ENCODE measurements at places on chromosomes 4 and X.
A peak's percentile ranks its signal among the peaks of the same experiment; 100 is the strongest.

DNA sequence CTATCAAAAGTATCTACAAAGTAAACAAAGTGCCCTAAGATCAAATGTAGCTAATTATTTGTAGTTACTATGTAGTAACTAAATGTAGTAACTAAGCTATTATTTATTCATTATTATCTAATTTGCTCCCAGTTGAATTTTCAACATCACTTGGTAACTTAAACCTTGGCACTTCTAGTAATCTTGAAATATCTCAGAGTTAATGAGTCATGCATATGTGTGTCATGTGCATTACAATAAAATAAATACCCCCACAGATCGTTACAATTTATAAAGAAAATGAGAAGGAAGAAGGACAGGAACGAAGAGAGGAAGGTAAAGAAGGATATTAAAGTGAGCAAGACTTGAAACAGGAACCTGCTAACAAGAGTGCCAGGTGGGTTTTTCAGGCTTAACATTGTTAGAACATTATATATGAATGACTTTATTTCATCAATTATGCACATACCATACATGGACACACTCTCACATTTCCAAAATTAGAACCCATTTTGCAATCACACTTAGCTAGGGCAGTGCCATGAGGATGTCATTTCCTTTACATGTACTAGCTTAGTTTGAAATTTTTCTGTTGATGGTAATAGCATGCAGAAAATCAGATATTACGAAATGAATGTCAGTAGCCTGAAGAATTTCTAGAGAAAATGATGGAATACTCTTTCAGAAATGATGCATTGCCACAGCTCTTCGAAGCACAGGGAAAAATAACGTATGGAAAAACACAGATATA, 1670.4 kb upstream of the AGA start:
- DNase-seq: no peak

DNA sequence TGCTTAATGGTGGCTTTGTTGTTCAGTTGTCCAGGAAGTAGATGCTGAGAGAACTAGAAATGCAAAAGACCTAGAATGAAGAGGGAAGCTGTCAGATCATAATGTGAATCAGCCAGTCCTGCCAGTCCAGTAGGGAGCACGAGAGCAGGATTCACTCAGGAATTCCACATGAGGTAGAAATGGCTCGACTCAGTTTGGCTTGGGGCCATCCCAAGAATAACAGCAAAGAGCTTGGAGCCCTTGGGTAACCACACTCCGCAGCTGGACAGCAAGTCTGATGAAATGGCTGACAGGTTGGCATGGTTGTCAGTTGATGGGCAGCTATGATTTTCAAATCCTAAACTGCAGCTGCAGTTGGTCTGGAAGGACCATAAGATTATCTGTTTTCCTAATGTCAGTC, 44.5 kb upstream of the WDR1 start:
- DNase-seq: no peak

- DNase-seq: no peak
Measured at GRCh38 chrX:23381099-23382087, 46.7 kb downstream of the PTCHD1 start.

GRCh38 chr4:153223930-153224329, 19.7 kb downstream of the TRIM2 start:
- DNase-seq: no peak

DNA sequence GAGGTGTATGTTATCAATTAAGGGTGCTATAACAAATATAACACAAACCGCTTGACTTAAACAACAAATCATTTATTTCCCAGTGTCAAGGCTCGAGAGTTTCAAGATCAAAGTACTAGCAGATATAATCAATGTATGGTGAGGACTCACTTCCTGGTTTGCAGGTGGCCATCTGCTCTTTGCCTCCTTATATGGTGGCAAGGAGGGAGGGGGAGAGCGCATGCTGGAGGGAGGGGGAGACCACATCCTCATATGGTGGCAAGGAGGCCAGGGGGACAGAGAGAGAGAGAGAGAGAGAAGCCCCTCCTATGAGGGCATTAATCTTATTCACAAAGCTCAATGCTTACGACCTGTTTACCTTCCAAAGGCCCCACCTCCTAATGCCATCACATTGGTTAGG, 372.3 kb upstream of the SPOCK3 start:
- DNase-seq: no peak

GRCh38 chr4:189176002-189176401, 764.7 kb upstream of the FRG1 start:
- DNase-seq: no peak

- DNase-seq: no peak
Measured at GRCh38 chr4:36323816-36324419, 42.5 kb downstream of the DTHD1 start.

DNA sequence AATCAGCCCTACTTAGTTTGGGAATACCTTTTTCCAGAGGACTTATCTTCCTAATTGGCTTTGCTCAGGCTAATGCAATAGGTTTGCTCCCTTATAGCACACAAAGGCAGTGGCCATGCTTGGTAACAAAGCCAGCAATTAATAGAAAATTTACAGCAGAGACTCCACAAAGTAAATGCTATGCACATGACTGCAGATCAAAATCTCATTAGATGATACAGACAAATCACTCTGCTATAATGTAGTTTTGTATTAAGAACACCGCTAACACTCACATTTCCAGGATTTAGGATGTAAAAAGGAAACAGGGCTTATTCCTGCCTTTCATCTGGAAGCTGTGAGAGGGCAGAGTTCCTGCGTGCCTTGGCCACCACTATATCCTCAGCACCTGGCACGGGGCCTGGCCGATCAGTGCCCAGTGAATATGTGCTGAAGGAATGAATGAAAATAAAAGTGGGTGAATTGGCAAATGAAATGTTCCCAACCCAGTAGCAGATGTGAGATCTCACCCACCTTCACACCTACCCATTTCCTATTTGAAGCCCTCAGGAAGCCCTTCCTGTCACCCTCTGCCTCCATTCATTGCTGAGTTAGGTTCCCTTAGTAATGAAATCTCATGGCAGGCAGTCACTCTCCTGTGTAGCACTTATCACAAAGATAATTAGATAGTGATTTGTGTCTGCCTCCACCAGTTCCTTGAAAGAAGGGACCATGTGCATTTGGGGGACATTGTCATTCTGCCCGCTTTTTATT, 5.1 kb downstream of the SEPTIN6 start:
- no peak for DNase-seq

DNA sequence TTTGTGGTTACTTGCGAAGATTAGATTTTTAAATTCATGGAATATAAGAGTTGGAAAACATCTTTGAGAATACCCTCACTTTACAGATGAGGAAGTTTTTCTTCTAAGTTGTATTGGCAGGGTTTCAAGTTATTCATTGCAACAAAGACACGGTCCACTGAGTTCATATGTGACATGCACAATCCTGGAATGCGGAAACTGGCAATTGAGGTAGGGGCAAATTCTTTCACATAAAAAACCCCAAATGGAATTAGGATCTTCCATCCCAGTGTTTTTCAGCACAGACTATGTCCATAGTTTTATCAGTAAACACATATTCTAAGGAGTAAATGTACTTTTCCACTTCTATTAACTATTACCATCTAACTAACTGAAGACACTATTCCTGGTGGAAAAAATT, 81.8 kb upstream of the NAP1L5 start:
- DNase-seq: no peak

- no peak for DNase-seq
Measured at GRCh38 chr4:96145601-96146000, 305.7 kb downstream of the PDHA2 start.

DNA sequence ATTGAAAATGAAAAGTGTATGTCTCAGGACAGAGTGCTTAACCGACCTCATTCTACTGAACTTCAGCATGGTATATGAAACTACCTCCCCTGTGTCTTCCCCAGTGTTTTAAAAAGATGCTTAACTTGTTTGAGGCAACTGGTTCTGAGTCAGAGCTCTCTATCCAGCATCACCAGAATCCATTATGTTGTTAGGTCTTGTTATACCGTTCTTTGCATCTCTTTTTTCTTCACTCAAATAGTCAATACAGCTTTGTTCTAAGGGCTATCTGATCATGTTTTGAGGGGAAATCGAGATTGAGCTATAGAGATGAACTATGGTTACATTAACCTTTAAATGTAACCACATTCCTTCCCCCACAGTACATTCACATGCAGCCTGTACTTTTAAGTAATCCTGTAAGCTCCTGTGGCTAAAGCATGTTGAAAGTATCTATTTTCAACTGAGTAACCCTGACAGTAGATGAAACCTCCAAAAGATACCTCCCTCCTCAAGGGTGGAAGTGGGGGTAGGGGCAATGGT, 514.4 kb downstream of the RPA4 start:
- DNase-seq: no peak

DNA sequence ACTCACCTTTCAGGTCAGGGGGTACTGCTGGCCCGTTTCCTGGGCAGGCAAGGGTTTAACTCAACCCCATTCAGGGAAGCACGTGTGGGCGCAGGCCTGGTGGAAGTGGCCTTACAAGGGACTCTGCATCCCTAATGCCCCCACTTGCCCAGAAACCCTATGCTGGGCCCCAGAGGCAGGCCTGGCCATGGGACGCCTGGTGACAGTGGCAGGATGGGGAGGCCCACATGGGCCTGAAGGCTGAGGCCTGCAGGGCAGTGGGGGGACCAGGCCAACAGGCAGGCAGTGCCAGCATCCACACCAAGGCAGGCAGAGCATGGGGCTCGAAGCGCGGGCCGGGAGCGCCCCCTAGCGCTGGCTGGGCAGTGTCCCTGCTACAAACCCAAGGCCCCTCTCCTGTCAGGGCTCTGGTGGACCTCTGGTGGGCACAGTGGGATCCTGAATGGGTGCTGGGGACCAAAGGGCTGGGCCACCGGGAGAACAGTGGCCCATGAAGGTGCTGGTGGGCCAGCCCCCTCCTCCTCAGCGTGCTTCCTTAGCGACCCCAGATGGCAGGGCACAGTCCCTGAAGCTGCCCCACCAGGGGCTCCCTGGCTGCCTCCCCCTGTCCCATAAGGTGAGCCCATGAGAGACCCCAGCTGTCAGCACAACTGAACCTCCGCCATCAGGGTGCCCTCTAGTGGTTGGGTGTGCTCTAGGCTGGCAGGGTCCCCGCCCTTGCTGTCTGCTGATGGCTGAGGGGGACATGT, 16.8 kb downstream of the FGFR3 start:
- no peak for DNase-seq

DNA sequence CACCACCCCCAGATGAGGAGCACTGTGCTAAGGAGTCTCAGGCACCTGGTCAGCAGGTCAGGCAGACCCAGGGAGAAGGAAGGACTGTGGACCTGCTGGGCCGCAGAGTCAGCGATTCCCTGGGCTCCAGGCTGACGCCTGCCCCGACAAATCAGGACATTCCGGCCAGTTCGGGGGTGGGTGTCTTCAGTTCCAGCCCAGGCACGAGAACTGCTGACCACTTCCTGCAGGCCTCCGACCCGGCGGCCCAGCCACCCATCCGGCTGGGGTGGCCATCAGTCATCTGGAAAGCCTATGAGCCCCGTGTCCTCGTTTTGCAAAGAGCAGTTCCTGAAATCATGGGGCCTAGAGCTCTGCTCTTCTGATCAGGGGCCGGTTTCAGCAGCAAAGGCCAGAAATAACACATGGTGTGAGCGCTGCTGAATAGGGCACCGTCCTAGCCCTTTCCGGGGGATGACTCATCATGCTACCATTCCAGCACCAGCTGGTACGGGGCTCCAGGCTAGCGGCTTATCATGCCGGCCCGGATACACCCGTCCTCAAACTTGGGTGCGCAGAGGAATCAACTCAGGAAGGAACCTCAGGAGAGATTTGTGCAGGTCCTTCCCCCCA, 7.8 kb upstream of the SH3TC1 start:
- no peak for DNase-seq

DNA sequence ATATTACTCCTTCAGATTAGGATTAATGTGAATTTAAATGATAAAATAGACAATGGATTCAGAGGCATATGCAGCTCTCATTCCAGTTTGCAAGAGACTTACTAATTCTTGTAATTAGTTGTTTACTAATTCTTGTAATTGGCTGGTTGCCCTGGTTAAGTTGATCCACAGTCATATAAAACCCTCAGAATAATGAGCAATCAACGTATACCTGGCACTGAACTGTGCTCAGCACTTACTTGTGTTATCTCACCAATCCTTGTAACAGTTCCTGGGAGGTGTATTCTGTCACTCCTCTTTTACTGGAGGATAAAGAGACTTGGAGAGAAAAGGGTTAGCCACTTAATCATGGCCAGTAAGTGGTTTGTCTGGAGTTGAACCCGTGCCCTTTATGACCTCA, 10.5 kb downstream of the HERC5 start:
- peak; percentile 59 for DNase-seq

DNA sequence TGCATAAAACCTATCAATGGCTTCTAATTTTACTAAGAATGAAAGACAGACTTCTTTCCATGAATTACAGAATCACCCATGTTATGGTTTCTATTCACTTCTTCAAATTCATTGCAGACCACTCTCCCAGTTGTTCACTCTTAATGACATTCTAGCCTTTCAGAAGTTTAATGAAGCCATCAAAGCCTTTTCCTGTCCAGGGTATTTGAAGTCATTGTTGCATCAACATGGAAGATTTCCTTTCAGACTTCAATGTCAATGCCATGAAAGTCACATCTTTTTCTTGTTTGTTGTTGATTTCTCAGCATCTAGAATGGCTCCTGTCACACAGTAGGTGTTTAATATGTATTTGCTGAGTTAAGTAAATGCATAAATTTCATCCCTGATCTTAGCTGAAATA, 48.1 kb upstream of the ARSJ start:
- no peak for DNase-seq

DNA sequence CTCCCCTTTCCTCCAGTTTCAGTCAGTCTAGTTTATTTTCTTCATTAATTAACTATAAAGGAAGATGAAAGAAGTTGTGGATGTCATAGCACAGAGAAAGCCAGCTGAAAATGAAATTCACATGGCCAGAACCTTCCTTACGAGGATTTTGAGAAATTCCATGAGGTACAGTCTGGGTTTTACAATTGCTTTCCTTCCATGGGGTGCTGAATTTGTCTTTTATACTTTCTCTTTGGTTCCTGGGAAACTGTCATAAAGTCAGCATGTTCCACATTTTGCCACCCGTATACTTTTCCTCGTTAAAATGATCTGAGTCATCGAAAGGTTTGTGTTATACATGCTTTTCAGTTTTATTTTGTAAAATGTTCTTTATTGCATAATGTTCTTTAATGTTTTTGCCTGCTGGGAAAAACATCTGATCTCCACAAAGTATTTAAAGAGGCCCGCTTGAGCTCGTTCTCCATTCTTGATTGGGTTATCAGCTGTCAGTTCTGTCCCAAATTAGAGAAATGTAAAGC, 78.1 kb upstream of the CLDN34 start:
- no peak for DNase-seq

- no peak for DNase-seq
Measured at GRCh38 chr4:5784960-5785611, 74.1 kb downstream of the EVC start.

DNA sequence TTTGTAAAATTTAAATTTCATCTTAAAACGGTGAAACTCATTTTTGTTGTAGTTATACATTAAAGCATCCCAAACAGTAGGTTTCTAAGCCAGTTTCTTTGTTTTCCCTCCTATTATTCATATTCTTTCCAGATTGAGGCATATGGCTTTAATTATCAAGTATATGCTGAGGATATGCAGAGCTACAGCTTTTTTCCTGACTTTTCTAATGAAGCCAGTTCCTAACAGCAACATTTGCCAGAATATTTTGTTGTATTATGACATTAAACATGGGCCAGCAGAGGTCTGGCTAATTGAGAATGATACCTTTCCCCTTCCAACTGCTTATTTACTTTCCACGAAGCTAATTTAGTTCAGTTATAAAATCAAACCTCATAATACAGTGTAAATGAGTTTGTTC, 75.3 kb downstream of the SLIT2 start:
- no peak for DNase-seq
